ENCODE measurements at places on chromosomes 13 and 19.

DNA sequence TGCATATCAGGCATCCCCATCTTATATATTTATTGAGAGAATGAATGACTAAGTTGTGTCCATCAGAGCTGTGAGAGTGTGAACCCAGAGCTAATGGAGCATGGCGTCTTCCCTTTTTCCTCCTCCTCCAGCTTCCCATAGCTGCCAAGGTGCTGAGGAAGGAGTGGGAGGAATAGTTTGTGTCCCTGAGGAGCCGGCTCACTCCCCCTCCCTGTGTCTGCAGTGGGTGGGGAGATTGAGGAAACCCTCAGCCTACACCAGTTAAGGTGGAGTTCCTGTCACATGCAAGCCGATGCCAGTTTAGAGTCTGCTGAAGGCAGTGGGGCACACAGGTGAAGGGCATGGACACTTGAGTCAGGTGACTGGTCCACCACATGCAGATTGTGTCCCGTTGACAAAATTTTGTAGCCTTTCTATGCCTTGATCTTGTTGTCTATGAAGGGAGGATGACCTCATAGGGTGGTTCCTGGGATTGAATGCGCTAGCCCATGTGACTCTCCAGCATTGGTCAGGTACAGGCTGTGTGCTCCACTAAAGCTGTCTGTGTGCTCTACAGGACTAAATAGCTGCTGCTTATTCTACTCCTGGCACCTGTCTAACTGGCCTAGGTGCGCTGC lies 47.6 kb upstream of the GPI start:
- no peak for DNase-seq

DNA sequence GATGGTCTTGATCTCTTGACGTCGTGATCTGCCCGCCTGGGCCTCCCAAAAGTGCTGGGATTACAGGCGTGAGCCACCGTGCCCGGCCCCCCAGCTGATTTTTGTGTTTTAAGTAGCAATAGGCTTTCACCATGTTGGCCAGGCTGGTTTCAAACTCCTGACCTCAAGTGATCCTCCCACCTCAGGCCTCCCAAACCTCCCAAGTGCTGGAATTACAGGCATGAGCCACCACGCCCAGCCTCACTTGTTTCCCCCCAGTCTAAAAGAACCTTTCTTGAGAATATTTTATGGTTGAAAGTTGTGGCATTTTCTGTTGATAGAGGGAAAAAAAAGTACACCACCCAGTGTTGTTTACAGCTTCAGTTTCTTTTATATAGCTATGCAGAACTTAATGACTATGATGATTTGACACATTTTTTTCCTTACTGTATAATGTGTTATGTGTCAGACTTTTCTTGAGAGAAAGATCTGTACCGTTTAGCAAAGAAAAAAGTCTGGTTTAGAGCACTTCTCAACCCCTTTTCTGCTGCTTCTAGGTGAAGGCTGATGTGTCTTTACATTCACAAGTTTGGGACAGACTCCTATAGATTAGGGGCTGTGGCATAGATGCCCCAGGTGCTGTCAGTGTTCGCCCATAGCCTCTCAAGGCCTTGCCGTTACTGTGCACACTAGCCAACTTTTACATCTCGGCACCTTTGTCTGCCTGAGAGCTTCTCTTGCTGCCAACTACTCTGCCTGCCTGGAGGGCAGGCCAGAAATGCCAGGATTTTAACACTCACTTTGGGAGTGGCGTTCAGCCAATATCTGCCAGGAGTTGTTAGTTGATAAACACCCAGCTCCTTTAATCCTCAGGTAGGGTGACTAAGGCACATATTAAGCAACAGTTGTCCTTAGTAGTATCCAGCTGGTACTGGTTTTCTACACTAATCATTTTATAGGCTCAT lies 33.0 kb downstream of the KCTD4 start:
- DNase-seq = no peak

GRCh38 chr13:75647126-75647784 lies 11.1 kb downstream of the LMO7 start:
- no peak for DNase-seq

- no peak for DNase-seq
These were observed 65.2 kb downstream of the DACH1 start for GRCh38 chr13:71801781-71802180.

- DNase-seq = peak; percentile 30
These were observed 7.6 kb downstream of the STXBP2 start for GRCh38 chr19:7644550-7644877.

DNA sequence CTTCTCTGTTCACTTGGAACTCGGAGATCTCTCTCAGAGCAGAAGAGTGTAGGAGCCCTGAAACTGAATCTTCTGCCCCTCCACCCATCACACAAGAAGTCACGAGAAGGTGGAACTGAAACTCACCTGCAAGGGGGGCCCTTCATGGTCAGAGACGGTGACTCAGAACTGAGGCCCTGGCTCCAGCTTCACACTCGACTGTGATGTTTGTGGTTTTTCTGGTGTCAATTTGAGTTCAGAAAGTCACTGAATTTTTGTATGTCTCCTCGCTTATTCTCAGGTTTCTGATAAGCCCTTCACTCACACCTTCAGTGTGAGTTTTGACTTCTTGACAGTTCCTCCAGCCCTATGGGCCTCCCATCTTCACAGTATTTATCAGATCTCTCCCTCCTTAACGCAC lies 23.1 kb downstream of the SIGLEC5 start:
- DNase-seq = no peak

DNA sequence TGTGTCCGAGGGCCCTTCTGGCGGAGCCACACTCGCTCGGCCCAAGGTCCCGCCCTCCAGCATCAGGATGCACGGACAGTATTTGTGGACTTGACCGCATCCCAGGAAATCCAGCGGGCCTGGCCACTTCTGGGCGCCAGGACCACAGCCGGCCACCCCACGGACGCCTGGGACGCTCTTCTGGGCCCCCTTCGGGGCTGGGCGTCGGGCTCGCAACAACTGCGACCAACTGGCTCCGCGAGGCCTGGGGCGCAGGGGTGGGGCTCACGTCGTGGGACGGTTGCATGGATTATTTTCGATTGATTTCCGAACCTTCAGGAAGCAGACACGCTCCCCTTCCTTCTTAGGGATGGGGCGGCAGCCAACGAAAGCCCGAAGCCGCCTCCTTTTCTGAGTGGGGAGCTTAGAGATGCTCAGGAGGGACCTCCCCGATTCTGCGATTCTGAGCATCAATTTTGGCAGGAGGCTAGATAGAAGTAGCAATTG lies 521 bp upstream of the NUP58 start:
- peak; percentile 73 for DNase-seq

DNA sequence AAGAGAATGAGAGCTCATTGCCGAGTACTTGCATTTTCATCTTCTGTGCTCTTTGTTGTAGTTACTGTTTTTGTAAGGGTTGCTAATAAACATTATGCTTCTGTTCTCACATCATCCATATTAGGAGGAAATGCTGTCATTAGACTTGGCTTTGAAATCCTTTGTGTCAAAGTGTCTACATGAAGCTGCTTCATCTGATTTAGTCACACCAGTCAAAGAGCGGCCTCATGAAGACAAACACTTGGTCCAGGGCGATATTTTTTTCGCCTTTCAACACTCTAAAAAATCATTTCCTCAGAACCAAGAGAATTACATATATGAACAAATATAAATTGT lies 105.0 kb downstream of the SPRY2 start:
- DNase-seq = no peak

DNA sequence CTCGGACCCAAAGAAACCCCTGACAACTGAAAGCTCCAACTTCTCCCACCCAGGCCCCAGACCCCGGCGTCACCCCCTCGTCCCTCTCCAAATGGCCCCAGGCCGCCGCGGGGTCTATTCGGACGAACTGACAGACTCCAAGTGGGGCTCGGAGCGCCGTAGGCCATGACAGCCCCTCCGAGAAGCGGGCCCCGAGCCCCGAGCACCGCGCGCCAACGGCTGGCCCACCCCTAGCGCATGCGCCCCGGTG lies 360 bp downstream of the DDX39A start:
- DNase-seq = peak; percentile 90

DNA sequence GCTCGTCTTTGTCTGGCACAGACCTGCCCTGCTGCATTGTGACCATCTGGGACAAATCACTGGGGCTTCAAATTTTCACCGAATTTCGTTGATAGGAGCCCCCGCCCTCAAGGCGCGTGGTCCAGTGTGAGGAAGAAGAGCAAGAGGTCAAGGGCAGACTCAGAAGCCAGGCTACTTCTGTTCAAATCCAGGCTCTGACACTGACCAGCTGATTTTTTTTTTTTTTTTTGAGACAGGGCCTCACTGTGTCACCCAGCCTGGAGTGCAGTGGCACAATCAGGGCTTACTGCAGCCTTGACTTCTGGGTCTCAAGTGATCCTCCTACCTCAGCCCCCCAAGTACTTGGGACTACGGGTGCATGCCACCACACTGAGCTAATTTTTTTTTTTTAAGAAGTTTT lies 7.2 kb downstream of the SYNGR4 start:
- DNase-seq = no peak

DNA sequence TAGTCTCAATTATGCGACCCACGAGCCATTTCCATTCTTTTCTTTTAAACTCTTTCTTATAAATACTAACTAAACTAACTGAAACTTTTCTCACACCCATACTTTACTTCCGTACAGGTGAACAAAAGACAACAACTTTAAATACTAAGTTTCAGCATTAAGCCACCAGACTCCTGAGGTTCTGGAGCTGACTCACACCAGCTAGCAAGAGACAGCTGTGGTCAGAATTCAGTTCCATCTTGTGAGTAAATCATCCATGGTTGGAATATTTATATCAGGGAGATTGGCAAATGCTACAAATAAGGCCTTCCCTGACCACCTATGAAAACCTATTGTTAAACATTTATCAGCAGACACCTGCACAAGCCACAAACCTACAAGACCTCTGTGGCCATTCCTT lies 897.0 kb downstream of the EFNB2 start:
- no peak for DNase-seq

GRCh38 chr19:17302391-17303166 lies 646 bp downstream of the ABHD8 start:
- no peak for DNase-seq

- DNase-seq = no peak
These were observed 220.7 kb upstream of the RXFP2 start for GRCh38 chr13:31518645-31519044.

DNA sequence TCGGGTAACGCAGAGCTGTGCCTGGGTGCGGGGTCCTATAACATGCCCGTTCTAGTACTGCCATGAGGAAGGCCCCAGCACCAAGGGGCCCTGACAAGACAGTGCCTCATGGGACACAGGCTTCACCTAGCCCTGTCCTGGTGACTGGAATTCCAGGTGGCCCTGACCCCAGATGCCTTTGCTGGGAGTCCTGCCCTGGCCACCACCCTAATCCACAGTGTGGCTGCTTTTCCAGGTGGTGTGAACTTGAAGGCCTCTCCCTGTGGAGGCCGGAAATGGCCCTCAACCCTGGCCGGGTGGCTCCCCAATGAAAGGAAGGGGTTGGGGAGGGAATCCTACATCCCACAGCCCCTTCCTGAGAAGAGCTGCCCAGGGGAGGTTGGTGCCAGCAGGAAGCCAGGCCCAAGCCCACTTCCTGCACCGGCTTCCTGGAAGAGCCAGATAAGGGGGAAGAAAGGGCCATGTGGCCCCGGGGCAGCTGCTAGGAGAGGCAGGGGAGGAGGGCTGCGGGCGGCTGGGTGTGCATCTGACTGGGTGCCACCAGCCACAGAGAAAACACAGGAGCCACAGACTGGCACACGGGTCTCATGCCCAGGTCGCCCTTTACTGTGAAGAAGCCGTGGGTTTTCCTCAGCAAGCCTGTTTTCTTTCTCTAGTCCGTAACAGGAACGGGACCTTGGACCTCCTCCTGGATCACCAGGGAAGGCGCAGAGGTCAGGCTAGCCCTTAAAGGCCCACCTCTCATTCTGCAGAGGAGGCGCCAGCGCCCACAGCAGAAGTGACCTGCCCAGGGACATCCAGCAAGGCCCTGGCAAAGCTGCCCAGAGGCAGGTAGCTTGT lies 4.7 kb downstream of the LSM4 start:
- peak; percentile 81 for DNase-seq

DNA sequence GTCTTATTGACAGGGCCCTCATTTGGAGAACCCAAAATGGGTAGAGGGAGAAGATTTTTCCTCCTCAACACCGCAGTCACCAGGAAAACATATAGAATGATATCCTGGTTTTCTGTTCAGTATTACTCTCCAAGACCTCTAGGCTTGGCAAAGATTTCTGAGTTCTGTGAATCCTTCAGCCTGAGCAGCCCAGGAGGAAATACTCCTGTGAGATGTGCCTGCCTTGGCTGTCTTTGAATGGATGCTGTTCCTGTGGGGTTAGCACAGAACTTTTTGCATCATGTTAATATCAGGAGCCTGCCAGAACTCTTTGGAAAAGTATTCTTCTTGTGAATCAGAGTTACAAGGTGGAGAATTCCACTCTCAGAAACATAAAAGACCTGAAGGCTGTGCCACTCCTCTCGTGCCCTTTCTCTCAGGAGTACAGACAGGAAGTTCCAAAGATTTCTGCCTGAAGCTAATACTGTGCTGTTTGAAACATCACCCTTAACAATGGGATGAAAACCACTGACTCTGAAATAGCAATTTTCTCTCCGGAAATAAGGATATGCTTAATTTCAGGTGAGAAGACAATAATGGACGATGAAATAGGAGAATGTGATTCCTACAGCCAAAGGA lies 520.1 kb upstream of the NBEA start:
- no peak for DNase-seq

GRCh38 chr13:41457589-41458186 lies 338 bp downstream of the RGCC start:
- DNase-seq = peak; percentile 73

GRCh38 chr13:27449081-27449603 lies 1.2 kb downstream of the MTIF3 start:
- no peak for DNase-seq

DNA sequence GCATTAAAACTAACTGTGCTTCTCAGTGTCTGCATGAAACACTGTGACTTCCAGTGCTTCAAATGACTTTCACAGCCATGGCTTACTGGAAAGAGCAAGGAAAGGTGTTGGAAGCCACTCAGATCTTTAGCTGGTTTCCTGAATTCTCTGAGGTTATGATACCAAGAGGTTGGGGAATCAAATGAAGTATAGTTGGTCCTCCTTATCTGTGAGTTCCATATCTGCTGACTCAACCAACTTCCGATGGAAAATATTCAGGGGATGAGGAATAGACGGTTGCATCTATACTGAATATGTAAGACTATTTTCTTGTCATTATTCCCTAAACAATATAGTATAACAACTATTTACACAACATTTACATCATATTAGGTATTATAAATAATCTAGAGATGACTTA lies 32.4 kb downstream of the EPSTI1 start:
- DNase-seq = no peak

DNA sequence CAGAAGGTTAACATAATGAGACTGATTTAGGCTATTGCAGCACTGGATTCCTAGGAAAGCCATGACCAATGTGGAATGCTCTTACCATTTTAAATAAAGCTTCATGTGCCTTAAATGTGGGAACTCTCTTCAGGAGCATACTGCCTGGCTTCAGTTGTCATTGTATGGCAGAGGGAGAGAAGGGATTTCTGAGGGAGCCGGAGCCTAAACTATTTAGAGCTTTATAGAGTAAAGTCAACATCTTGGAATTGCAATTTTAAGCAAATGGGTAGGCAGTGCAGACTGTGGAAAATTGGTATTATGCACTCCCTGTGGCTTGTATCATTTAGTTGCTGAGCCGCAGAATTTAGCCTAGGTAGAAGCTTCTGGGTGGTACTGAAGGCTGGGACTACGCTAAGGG lies 2041.4 kb downstream of the PCDH9 start:
- DNase-seq = no peak

All from Right ventricle myocardium inferior (tissue), 1 donor.